Stimulated activated naive CD4-positive, alpha-beta T cell (primary cell): ENCODE measurements at places on chromosomes 7 and 10.
A peak's percentile ranks its signal among the peaks of the same experiment; 100 is the strongest.

DNA sequence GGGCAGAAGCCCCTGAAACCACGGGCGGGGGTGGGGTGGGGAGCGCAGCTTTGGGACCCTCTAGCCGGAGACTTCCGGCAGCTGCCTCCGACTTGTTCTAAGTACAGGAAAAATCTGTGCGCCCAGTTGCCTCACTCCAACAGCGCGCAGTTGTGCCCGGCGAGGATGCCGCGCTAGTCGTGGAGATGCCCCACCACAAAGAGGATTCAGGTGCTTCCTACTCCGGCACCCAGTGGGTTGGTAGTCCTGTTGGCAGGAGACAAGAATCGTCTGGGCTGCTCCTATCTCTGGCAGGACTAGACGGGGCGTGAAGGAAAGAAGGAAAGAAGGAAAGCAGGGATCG is 465 bp upstream of the NPY start:
- DNase-seq, result no peak

DNA sequence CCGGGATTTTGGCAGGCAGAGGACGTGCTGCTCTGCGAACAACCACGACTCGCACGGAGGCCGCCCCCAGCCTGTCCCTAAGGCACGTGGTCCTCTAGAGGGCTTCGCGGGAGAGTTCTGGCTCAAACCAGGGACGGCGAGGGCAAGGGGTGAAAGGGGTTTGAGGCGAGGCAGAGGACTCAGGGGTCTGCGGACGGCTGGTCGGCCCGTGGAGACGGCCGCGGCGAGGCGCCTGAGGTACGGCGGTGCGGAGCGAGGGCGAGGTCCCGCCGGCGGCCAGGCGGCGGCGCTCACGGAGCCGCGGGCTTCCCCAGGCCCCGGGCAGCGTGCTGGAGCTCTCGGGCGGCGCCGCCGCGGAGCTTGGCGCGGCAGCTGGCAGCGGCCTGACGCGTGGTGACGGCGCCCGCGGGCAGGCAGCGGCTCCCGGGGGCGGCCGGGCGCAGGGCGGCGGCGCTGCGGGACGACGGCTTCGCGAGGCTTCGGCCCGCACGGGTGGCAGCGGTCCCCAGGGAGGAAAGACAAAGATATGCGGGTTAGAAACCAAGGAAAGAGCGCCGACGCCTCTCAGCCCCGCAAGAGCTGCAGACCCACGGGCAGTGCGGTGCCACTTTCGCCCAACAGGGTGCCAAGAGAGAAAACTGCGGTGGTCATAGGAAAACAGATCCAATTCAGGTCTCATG is 44.8 kb downstream of the ZNF800 start:
- peak; percentile 57 for DNase-seq

GRCh38 chr7:16961641-16962040 is 79.9 kb upstream of the AGR3 start:
- no peak for DNase-seq

DNA sequence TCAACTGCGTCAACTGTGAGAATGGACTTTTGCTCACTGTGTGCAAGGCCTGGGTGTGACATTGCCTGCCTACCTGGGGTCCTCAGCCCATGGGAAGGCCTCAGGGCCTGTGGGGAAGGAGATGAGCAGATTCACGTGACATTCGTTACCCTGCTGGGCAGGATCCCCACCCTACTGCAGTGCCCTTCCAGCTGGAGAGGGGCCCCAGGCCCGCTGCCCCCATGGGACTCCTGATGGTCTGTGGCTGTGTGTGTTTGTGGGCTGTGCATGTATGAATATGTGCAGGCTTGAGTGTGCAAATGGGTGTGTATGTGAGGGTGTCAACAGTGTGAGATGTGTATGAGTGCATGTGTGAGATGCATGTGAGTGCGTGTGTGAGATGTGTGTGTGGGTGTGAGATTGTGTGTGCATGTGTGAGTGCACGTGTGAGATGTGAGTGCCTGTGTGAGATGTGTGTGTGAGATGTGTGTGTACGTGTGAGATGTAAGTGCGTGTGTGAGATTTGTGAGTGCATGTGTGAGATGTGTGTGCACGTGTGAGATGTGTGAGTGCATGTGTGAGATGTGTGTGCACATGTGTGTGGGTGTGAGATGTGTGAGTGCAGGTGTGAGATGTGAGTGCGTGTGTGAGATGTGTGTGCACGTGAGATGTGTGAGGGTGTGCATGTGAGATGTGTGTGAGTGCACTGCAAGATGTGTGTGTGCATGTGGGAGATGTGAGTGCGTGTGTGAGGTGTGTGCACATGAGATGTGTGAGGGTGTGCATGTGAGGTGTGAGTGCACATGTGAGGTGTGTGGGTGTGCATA is 29.7 kb downstream of the PPIF start:
- no peak for DNase-seq

DNA sequence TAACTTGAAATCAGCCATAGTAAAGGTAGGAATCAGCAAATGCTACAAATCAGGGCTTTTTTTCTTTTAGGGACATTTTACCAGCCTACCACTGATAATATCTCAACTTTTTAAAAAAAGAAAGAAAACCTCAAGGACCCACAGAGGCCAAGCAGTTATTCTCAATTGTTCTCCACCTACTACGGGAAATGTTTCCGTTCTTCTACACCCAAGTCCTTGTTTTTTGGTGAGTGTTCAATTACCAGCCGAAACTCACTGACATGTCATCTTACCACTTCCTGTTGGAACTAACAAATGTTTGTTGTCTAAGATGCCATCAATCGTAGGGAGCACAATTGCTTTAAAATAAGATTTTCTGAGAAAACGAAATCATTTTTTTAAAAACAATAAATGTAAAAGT is 50.2 kb upstream of the CDK1 start:
- DNase-seq, result no peak

- DNase-seq, result peak; percentile 63
These were observed 43.5 kb downstream of the ADK start for GRCh38 chr10:74194545-74194944.

DNA sequence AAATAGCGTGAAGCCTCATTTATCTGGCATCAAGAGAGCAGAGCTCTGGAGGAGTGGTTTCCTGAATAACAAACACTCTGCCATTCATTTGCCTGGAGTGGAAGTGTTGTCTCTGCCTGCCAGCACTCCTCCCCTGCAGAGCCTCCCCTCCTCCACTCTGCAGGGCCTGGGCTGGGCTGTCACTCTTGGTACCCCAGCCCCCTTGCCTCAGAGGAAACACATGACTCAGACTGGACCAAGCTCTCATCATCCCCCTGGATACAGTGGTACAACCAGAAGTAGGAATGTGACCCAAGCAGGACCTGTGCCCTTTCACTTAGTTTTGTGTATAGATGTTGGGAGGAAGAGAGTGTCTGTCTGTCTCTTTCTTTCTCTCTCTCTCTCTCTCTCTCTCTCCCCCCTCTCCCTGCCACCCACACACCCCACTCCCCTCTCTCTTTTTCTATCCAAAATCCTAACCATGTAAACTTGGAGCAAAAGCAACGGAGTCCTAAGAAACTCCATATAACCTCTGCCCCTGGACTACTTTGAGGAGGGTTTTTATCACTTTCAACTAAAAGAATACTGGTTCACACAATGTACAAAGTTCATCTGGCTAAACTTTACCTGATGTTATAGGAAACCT is 43.9 kb downstream of the DOCK4 start:
- no peak for DNase-seq

DNA sequence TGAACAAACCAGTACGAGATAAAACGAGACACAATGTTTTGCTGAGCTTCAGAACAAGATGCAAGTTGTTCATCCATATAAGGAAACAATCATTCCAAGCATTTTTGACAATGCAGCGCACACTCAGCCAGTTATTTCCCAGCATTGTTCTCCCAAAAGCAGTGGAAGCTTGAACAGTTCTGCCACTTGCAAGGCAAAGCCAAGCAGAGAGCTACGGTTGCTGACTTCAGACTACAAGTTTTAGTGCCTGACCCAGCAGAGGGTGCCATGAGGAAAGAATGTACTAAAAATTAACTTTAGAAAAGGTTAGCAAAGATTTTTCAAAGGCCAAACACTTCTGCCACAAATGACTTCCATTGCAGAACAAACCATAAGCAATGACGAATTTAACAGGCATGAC is 152.5 kb downstream of the SLC25A13 start:
- no peak for DNase-seq

DNA sequence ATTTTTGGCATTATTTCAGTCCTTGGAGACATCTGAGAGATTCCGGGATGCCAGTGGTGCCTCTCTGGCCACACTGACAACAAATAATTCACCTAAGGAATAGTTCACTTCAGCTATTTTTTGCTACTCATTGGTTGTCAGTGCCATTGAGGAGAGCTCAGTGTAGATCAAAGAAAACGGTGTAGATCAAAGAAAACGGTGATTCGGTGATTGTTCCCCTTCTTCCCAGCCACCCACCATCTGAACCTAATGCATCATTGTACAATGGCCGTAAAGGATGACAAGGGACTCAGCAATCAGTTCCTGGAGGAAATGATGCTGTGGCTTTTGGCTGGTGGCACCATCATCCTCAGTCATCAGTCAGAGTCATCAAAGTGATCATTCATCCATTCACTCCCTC is 80.6 kb downstream of the PTPRZ1 start:
- no peak for DNase-seq

DNA sequence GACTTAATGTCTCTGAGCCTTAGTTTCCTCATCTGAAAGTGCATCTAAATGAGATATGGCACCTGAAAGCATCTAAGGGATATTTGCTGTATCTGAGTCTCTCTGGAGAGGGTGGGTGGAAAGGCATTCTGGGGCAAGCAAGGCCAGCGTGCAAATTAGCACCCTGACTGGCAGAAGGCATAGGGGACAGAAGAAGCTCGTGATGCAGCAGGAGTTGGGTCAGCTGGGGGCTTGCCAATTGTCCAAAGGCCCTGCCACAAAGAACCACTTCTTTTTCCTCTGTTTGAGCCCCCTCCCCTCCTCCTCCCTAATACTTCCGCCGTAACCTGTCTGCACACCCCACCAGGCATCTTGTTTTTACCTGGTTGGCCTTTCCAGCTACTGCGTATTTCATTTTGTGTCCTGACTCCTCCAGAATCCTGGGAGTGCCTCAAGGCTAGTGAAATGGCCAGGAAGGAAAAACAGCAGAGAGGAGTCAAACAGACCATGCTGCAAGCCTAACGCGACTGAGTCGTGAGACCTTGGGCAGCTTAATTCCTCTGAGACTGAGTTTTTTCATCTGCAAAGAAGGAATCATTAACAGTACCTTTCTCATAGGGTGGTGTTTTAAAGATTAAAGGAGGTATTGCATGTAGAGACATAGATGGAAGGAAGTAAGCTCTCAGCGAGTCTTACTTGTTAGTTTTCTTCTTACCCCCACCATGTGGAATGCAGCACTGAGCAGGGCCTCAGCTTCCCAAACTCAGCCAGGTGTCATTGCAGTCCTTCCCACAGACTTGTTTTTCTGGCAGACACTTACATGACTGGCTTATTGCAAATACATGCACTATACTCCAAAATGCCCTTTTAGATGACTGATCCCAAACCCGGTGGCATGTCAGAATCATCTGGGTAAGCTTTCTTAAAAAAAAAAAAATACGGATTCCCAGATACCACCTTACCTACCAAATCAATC is 49.1 kb upstream of the MXI1 start:
- DNase-seq, result no peak

GRCh38 chr7:87797798-87798403 is 78.3 kb downstream of the SLC25A40 start:
- no peak for DNase-seq

DNA sequence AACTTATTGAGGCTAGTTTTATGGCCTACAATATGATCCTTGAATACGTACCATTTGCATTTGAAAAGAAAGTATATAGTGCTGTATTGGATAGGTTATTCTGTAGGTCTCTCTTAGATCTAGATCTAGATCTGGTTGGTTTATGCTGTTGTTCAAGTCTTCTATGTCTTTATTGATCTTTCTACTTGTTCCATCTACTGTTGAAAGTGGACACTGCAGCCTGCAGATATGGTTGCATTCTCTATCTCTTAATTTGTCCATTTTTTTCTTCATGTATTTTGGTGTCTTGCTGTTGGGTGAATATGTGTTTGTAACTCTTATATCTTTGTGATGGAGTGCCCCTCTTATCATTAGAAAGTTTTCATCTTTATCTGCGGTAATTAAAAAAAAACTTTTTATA is 139.4 kb upstream of the PCDH15 start:
- no peak for DNase-seq

DNA sequence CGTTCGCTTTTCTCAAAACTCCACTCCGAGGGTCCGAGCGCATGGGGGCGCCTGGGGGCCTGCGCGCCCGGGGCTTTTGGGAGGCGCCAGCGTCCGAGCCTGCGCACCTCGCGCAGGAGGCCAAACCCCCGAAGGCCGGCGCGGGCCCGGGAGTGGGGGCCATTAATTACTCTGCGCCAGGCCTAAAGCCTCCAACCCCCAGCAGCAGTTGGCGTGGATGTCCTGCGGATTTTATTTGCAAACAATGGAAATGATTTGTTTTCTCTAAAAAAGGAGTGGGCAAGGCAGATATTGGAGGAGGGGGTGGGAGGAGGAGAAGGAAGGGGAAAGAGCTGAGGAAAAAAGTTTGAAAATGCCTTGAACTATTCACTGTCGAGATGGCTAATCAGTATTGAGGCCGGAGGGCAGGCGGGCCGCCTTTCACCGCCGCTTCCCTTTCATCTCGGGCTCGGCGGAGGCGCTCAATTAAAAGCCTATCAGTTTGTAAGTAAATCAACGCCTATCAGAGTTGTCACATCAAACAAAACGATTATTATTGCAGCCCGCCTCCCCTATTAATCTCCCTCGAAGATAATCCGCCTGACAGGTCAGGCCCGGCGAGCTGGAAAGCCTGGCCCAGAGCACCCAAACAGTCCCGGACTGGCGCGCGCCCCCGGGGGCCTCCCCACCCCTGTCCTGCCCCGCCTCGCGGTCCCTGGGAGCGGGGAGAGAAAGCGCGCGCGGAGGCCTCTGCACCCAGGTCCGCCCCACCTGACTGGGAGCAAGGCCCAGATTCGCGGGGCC is 3.4 kb upstream of the ZNF503 start:
- DNase-seq, result no peak

DNA sequence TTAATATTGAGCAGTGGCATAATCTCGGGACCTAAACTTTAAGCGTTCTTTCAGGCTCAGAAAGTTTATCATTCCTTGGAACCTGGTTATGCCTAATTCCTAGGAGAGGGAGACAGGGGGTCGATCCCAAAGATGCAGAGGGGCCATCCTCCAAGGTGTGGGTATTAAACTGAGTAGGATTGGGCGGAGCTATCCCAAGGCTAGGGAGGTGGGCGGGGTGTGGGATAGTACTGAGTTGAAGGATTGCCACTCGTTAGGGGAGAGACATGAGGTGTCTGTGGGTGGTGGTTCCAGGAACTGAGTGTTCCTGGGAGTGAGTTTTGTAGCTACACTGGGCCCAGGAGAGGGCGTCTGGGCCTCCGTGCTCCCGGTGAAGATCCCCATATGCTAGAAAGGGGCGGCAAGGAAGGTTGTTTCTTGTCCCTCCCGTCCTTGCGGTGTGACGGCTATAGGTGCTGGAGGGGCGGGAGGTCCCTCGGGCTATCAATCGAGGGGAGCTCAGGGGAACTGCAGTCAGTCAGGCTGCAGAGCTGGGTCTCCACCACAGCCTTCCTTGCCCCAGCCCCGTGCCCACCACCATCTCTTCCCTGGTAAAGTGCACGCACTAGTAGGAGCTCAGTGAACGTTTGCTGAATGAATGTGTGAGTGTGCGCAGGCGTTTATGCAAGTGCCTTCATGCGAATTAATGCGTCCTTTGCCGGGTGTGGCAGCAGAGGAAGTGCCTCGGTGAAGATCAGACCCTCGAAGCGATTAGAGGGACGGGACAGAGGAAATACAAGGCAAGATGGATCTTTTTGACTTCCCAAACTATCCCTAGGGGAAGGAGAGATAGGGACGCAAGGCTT is 3.0 kb upstream of the HMX2 start:
- DNase-seq, result no peak
